Common myeloid progenitor, CD34-positive (primary cell): ENCODE measurements at places on chromosomes 2 and 18.

DNA sequence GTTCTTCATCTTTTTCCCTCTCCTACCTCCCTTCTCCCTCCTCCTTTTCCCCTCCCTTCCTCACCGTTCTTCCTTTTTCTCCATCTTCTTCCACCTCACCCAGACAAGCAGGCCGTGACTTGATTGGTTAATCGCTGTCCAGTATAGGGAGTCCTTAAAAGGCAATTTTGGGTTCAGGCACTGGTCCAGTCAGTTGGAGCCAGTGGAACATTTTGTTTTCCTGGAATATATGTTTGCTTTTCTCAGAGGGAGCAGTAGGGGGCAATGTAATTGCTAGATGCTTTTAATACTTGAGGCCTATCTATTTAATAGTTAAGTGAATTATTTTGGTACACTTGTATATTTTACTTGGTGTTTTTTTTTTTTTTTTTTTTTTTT, 15.0 kb downstream of the ELAC1 start:
- no peak for DNase-seq

GRCh38 chr18:63980896-63981460, 11.1 kb downstream of the SERPINB8 start:
- no peak for DNase-seq

GRCh38 chr2:136117391-136117841, 533 bp downstream of the CXCR4 start:
- peak; percentile 74 for DNase-seq

- peak; percentile 58 for DNase-seq
These were observed 16.2 kb upstream of the ALPP start for GRCh38 chr2:232362174-232362900.

DNA sequence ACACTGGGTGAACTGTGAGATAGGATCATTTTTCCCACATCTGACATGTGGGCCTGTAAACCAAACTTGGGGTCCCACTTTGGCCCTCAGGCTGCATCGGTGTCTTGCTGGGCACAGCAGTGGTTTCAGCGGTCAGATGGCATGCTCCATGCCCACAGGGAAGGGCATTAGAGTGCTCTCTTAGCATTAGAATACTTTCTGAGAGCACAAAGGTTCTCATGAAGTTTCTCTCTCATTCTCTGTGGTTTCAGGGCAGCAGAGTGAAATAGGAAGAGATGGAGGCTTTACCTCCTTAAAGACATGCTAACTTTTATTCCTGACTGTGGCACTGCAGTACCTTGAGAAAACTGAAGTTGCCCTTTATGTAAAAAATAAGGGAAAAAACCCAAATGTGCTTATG, 36.6 kb upstream of the GATA6 start:
- no peak for DNase-seq

DNA sequence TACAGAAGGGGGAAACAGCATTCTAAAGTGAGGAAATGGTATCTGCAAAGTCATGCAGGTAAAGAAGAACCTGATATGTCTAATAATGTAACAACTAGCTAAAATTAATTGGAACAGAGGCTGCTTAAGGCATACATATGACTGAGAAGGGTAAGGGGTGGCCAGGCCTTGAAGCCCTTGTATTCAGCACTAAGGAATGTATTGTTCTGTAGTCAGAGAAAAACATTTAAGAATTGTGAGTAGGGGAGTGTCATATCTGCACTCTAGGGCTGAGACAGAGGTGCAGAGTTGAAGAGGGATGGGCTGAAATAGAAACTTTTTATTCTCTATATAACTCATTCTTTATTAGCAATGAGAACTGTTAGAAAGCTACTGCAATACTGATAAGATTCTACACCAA, 145.5 kb upstream of the CHAC2 start:
- no peak for DNase-seq

DNA sequence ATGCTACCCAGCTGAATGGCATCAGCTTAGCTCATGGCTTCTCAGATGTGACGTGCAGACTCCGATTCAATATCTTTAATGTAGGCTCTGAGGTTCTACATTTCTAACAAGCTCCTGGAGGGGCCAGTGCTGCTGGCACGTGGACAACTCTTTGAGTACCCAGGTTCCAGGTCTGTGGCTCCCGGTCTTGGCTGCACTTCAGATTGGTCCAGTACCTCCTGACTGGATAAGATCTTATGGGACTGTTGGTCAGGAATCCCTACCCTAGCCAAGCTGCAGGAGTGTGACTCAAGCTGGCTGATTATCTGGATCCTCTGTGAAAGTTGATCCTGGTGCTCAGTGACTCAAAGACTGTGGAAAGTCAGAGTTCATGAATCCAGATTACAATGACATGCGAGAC, 222.1 kb downstream of the ANKRD30B start:
- DNase-seq = no peak
